ENCODE measurements at places on chromosomes 12 and 14. TPM values are rescaled to one million over a fixed set of nuclear protein-coding genes. Genes with fewer than 3 reads are reported as not detected.

The CIROP gene
- not detected for total RNA-seq

The COCH gene
- total RNA-seq, result 30.0 TPM

The KRT78 gene
- not detected for total RNA-seq

The TMEM263 gene
- total RNA-seq, result 14.5 TPM

The GDF3 gene
- total RNA-seq, result 16.8 TPM

The GLIPR1L2 gene
- not detected for total RNA-seq

The MBD6 gene
- total RNA-seq, result 32.7 TPM

The NTF3 gene
- total RNA-seq, result 1.2 TPM

The CCDC196 gene
- not detected for total RNA-seq

The CLEC2D gene
- total RNA-seq, result 6.2 TPM

The IL23A gene
- 2.3 TPM for total RNA-seq

DNA sequence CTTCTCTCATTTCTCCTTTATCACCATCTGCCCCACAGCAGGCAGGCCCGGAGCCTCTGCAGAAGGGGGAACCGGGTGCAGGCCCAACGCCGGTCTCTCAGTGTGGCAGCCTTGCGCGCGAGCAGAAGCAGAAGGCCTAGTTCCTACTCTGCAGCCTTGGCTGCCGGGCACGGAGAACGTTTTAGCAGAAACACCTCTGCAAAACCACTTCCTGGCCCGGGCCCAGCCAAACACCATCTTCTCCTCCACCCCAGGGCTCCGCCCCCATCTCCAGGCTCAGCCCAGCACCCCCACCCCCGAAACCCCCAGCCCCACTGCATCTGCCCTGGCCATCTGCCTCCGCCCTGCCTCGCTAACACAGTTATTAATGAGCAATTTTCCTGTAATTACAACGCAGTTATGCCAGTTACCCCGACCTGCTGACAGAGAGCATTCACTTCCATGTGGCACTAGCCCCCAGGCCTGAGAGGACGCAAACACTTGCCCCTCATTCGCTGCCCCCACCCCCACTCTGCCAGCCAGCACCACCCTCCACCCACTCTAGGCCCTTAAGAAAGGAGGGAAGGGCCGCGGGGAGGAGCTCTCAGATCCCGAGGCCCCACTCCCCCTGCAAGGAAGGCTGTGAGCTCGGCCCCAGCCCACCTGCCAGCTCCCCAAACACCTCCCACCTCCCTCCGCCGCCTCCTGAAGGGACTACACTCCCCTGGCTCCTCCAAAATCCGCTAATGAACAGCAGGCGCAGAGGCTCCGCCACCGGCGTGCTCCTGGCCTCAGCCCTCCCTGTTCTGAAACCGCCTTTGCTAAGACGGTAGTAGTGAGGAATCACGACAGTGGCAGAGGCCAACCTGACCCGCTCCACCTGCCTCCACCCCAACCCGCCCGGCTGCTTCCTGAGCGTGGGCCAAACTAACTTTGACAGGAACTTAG lies 44.7 kb upstream of the FBRSL1 start:
- no peak for DNase-seq

GRCh38 chr12:65560286-65560685 lies 264.0 kb upstream of the HMGA2 start:
- DNase-seq, result no peak

GRCh38 chr14:75303381-75303789 lies 24.8 kb downstream of the FOS start:
- DNase-seq, result peak; percentile 65

GRCh38 chr12:55930771-55931316 lies at the start of gene DGKA:
Gene DGKA, plus strand, starts transcription at chr12:55931162. Its CDS starts 5,342 bp downstream, at chr12:55936504.
- DNase-seq, result no peak

GRCh38 chr14:42299692-42300091 lies 693.0 kb downstream of the LRFN5 start:
- DNase-seq, result no peak

DNA sequence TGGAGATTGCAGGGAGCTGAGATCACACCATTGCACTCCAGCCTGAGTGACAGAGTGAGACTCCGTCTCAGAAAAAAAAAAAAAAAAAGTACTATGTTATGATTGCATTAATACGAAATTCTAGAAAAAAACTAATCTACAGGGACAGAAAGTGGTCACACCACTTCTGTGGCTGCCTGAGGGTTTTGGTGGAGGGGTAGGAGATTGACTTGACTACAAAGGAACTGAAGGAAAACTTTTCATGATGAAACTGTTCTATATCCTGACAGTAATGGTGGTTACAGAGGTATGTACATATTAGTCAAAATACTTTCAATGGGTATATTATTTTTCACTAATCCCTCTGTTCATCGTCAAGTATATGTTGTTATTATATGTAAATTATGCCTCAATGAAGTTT lies 42.1 kb downstream of the FOXN3 start:
- no peak for DNase-seq

GRCh38 chr12:120720234-120720986 lies 5.2 kb upstream of the ACADS start:
- DNase-seq, result no peak

DNA sequence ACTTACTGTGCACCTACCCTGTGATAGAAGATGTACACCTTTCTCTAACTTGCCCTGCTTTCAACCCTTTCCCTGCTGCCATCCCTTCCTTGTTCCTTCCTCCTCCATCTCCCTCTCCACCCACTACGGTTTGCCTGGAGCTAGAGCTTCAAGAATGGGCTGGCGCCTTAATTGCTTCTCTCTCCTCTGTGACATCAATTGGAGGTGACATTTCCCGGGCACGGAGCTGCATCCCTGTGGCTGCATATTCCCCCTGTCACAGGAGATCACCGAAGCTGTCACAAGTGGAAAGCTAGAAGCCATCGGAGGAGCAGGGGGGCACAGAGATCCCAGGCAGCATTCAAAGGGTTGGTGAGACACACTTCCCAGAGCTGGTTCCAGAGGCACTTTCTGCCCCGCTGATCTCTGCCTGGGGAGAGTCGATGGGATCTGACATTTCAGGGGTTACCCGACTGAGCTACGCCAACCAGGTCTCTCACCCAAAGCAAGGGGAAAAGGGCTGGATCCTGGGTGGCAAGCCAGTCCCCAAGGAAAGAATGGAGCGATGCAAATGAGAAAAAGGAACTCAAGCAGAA lies 604.9 kb downstream of the MED13L start:
- DNase-seq, result no peak

DNA sequence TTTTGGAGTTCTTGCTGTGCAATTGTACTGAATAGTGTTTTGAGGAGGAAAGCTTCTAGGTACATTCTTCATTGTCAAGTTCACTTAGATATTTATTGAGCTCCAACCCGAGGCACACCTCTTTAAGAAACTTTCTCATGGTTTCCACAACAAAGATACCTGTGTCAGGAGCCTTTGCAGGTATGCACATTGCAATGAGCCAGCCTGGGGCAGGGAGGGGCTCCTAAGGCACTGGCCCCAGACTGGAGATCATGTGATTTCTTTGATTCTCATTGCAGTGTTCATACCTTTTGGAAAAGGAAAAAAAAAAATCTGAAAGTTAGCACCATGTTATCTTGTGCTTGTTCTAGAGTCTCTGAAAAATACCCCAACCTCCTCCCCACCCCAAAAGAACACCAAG lies 80.3 kb downstream of the PRMT8 start:
- DNase-seq, result no peak

GRCh38 chr14:41498959-41499358 lies 107.7 kb upstream of the LRFN5 start:
- DNase-seq, result no peak

DNA sequence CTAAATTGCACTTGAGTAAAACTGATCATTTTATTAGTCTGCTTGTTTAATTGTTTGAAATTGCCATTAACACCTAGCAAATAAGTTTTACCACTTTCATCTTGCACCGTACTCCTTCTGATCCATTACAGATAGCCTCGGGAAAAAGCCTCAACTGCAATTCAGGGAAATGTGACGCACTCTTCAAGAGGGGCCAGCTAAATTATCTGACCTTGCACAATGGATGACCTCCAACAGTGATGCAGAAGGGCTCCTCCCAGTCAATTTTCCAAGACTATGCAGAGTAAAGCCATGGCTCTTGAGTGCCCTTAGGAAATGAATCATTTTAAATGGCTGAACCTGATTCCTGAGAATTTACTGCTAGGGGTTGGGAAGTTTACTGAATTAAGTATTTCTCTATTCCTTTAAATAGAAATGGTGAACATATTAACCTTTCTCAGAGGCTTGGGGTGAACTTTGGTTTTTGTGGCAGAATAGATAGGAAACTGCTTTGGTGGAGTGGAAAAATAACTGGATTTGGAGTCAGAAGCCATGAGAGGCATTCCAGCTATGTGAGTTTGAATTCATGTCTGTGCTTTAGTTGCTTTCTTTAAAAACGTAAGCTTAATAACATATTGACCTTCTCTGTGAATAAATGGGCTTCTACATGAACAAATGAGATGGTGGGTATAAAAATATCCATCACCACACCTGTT lies 64.8 kb upstream of the OVCH1 start:
- no peak for DNase-seq

DNA sequence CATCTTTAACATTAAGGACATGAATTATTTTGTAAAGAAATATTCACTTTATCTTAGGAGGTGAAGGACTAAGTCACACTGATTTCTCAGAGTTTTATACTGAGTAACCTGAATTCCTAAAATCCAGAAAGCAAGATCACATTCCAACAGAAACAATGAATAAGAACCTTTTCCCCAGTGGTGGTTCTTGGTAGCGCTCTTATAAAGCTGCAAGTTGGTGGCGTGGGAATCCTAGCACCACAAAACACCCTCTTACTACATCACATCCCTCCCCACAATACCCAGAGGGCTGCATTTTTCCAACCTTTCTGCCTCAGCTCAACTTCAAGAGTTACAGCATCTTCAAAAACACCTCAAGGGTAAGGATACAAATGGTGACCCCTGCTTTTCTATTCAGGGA lies 44.0 kb upstream of the SMUG1 start:
- no peak for DNase-seq

DNA sequence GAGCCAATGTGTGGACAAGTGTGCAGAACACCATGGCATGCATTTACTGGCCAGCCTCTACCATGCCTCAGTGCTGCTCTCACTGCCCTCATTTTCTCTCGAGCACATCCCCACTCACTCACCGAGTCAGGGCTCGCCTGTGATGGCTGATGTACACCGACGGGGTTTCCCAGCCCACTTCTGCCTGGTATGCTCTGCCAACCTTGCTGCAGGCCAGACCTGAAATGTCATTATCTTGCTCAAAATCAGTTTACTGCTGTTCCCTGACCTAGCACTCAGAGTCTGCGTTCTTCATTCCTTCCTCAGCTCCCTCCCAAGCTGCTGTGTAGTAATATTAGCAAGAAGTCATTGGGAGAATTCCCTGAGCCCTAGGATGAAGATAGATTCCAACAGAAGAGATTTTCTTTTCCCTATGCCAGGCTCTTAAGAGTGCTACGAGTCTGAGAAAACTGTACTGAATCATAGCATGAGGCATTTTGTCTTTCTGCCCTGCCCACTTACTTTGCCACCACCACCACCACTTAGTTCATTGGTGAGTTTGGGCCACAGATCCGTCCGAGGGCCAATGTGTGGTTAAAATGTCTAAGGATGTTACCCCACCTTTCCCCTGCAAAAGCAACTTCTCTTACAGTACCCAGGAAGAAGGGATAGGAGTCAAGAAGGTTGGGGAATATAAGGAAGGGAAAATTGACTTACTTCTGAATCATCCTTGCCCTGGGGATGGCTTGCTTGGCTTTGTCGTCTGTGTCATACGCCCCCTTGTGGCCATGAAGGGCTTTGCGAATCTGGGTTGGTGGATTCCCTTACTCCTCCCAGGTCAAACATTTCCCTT lies 51.0 kb downstream of the BMAL2 start:
- DNase-seq, result peak; percentile 38

GRCh38 chr12:58007875-58008274 lies 66.5 kb downstream of the ATP23 start:
- no peak for DNase-seq

DNA sequence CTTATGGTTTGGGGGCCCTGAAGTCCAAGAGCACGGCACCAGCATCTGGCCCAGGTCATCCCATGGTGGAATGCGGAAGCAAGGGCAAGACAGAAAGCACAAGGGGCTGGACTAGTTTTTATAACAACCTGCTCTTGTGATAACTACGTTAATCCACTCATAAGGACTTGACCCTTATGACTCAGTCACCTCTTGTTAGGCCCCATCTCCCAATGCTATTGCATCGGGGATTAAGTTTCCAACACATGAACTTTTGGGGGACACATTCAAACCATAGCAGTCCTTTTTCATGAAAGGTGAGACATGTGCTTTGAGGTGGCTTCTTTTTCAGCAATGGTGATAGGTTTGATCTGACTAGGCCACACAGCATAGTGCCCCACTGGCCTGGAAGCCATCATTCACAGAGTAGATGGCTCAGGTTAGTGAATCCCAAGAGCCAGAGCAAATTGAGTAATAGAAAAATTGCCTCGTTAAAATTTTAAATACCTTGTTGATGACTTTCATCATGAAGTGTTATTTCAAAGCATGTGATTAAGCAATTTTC lies 12.1 kb downstream of the FRMD6 start:
- DNase-seq, result no peak

- no peak for DNase-seq
Observed at GRCh38 chr12:124194893-124195566, 99.9 kb upstream of the RFLNA start.

GRCh38 chr14:99163446-99163845 lies 108.6 kb downstream of the BCL11B start:
- no peak for DNase-seq

- no peak for DNase-seq
Observed at GRCh38 chr14:72901361-72901760, 7.5 kb upstream of the DPF3 start.

- no peak for DNase-seq
Observed at GRCh38 chr12:76084863-76085519, 506 bp upstream of the NAP1L1 start.

- no peak for DNase-seq
Observed at GRCh38 chr14:92759300-92759678, 10.9 kb upstream of the LGMN start.

- DNase-seq, result no peak
Observed at GRCh38 chr12:16112130-16112529, 165.4 kb downstream of the SLC15A5 start.

DNA sequence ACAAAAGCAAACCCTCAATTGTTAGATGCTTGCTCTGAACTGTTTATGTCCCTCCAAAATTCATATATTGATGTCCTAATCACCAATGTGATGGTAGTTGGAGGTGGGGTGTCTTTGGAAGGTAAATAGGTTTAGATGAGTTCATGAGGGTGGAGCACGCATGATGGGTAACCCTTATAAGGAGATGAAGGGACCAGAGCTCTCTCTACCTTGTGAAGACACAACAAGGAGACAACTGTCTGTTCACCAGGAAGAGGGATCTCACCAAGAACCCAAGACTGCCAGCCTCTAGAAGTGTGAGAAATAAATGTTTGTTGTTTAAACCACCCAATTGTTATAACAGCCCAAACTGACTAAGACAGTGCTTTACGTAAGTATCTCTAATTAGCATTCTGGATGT lies 27.0 kb downstream of the DHRS2 start:
- DNase-seq, result no peak
